GDM1 (cell line): ENCODE measurements at places on chromosomes 7 and 10.

DNA sequence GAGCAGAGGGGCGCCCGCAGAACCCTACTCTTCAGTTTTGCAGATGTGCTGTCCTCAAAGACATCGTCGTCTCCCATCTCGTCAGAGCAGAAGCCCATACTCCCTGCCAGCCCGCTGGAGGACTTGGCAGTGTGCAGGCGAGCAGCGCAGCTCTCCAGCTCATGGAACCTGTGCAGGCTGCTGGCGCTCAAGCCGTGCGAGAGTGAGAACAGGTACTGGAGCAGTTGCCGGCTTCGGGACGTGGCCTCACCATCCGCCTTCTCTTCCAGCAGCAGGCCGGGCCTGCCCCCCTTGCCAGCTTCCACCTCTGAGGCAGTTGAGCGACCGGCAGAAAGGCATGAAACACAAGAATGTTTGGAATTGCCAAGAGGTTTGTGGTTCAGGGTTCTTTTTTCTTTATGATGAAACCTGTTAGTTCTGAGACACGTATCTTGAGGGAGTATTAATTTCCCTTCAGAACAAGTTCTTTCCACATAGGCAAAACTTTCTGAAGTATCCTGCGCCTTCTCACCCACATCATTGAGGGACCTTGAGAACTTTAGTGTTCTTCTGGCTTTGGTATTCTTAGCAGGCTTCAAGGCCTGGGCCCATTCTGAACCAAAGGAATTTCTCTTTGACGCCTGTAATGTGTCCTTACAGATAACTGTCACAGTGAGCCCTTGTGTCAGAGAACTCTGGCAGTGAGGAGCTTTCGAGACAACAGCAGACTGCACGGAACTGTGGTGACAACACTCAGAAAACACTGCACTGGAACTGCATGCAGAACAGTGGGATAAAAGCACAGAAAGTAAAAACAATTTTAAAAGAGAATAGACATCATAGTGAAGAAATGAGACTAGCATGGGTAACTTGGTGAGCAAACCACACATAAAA, 89.5 kb downstream of the ALOX5 start:
- DNase-seq, result no peak

- DNase-seq, result no peak
Measured at GRCh38 chr7:130996833-130997231, 262.8 kb upstream of the KLF14 start.

DNA sequence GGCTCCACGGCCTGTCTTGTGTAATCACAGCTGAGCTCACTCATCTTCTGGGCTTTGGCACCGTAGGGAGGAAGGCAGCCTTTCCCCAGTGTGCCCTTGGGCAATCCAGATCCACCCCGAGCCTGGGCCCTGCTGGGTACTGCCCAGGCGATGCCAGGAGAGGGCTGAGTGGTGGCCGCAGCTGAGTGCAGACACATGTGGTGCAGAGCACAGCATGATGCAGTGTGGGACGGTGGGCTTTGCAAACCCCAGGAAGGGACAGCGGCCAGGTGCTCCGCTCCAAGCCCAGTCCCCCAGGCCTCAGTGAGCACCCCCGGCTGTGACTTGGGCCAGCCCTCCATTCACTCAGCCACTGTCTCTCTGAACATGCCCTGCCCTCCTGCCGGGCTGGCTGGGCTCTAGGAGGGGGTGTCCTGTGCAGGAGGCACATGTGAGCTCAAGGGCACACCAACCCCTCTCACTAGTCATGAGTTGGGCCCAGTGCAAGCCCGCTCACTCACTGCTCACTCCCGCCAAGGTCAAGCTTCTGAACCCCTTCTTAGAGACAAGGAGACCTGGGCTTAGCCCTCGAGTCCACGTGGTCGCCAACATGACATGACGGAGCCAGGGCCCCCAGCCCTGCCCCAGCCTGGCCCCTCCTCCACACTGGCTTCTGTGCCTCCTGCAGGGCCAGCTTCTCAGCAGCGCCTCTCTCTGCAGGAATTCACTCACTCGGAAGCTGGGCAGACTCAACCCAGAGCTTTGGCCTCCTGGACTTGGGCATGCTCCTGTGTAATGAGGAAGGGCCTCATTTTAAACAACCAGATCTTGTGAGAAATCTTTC, 77.5 kb upstream of the INSIG1 start:
- no peak for DNase-seq

GRCh38 chr7:148625342-148625741, 34.8 kb downstream of the C7orf33 start:
- DNase-seq, result no peak

GRCh38 chr10:52979295-52979990, 206.9 kb upstream of the MBL2 start:
- DNase-seq, result no peak

GRCh38 chr10:33703501-33704213, 369.2 kb upstream of the NRP1 start:
- DNase-seq, result no peak

DNA sequence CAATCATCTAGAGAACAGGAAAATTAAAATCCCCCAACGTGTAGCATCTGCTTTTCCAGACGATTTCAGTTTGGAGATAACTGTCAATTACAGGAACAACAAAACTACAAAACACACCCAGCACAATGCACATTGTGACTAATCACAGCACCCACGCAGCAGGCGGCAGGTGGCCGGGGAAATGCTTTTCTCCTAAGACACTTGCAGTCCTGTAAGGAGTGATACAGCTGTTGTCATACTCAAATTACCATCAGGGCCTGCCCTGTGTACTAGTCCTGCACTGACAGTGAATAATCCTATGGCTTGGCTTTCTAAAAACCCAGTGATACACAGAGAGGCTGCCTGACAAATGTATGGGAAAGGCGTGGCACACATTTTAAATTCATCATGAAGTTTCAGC, 37.8 kb downstream of the COBL start:
- no peak for DNase-seq

DNA sequence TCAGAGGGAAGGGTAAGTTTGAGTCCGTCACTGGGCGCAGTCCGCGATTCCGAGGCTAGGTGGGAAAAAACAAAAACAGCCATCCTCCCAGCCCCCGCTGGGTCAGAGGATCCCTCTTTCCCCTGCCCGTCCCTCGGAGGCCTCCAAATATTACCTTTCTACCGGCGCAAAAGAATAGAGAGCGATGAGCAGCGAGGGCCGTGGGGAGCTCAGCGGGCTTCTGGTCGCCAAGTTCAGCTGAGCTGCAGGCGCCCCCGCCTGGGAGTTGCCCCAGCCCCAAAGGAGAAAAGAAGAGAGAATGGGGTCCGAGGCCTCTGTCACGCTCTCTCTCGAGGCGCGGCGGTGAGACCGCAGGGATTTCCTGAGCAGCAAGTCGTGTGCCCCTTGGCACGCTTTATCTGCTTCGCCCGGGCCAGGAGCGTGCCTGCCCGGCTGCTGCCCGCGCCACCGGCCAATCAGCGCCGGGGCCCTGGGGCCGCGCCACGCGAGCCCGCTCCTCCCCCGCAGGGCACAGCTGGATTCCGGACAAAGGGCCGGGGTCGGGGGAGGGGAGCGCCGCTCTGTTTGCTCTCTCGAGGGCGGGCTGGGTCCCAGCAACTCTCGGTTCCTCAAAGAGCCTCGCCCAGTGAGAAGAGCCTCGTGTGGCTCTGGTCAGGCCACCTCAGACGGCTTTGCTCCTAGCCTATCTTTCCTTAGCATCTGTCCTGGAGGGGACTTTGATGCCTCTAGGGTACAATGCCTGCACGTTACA, at the start of gene NEUROG3:
TSS of gene NEUROG3 (minus strand) at position 367 of the 751 bp plus-strand sequence. CDS start 379 bp downstream, outside the sequence.
- no peak for DNase-seq

DNA sequence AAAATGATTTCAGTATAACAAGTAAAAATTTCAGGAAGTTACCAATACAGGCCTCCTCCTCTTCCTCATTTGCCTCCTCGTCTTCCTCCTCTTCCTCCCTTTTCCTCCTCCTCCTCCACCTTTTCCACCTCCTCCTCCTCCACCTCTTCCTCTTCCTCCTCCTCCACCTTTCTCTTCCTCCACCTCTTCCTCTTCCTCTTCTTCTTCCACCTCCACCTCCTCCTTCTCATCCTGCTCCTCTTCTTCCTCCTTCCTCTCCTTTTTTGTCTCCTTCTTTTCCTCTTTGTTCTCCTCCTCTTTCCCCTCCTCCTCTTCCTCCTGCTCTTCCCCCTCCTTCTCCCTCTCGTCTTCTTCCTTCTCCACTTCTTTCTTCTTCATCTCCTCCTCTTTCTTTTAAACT, 94.4 kb upstream of the SFMBT2 start:
- DNase-seq, result no peak

GRCh38 chr7:897086-897485, 20.7 kb downstream of the GET4 start:
- no peak for DNase-seq

- DNase-seq, result no peak
Measured at GRCh38 chr10:101935431-101935830, 91.8 kb upstream of the KCNIP2 start.

DNA sequence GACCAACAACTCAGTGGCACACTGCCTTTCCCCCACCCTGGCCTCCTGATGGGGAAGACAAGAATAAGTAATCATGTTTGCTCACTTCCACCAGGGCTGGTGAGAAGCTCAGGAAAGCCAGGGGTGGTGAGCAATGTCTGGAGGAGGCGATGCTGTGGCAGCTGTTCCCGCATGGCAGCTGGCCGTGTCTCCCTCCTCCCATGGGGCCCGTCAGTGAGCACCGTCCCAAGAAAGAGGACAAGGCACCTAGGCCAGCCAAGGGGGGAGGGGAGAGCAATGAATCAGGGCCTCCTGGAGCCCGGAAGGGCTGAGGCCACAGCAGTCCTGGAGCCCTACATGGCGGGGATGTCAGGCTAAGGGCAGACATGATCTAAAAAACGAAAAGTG, 69.2 kb upstream of the INSIG1 start:
- no peak for DNase-seq

DNA sequence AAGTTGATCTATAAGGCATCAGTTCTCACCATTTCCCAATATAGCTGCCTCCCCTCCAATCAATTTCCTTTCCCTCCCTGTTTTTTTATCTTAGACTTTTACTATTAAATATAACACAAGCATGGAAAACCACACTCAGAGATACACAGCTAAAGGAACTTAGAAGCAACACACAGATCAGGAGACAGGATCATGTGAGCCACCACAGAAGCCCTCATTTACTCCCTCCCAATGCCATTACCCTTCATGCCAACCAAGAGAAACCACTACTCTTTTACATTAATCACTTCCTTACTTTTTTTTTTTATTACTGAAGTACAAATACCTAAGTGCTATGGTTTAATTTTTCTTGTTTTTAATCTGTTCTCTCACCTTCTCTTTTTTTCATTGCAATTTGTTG, 33.0 kb downstream of the COG5 start:
- DNase-seq, result no peak

GRCh38 chr7:45202625-45203024, 45.0 kb downstream of the RAMP3 start:
- DNase-seq, result no peak

- DNase-seq, result no peak
Measured at GRCh38 chr10:86255405-86256251, 111.0 kb downstream of the GRID1 start.

DNA sequence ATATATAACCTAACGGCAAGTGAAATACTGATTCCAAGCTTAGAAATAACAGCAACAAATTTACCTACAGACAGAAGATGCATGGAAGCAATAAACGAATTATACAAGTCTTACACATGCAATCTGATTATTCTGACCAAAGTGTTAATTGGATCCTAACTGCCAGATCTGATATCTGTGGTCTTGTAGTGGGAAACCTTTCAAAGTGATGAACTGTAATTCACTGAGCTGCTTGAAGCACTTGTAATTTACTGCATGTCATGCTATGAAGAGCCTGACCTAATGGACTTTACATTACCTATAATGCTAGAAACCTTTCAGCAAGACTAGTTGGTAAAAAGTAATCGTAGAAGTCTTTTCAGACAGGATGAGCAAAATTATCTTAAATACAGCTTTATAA, 205.6 kb downstream of the FOXP2 start:
- DNase-seq, result no peak

- DNase-seq, result peak; percentile 27
Measured at GRCh38 chr7:129122751-129123509, 21.6 kb upstream of the TSPAN33 start.

- no peak for DNase-seq
Measured at GRCh38 chr10:6738112-6738768, 158.2 kb upstream of the PRKCQ start.

- DNase-seq, result no peak
Measured at GRCh38 chr10:71517298-71518169, 120.8 kb downstream of the CDH23 start.

GRCh38 chr7:1562116-1562515, 6.1 kb upstream of the TMEM184A start:
- no peak for DNase-seq

DNA sequence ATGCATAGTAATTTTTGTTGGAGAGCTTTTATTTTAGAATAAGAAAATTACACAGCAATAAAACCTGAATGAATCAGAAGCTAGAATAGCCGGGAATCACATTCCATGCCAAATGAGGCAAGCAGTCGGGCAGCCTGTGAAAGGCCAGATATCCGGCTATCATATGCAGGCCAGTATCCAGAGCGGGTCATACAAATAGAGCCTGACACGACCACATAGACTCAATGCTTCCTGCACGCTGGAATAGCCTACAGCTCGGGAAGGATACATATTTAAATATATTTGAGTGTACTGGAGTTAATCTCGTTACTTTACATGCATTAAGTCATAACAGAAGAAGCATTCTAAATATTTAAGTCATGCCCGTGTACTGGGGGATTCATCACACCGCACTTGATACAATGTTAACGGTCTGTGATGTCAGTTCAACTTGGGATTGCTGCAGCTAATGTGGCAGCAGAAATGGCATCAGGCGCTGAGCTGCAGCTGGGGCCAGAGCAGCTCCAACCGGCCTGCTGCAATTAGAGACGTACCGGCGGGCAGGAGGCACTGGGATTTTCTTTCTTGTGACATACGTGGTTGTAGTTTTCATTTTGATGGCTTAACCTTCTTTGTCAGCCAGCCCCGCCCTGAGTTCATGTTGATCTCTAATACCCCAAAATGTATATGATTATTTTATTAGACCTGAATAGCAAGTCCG, 112.0 kb downstream of the EBF3 start:
- DNase-seq, result no peak

DNA sequence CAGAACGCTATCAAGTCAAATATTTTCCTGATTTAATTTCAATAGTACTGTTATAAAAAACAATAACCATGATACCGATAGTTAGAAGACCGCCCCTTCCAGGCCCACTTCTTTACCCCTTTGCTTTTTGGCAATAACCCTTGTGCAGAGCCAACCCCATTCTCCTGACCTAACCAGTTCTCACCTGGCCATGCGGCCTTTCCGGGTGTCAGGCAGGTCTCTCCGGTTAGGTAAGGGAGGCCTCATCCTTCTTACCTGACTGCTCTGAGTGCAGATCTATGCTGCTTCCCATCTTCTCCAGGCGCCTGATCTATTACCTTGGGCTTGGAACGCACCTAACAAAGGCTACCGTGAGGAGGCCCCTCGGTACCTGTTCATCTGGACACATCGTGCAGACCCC, 26.6 kb downstream of the ZMIZ1 start:
- DNase-seq, result no peak

DNA sequence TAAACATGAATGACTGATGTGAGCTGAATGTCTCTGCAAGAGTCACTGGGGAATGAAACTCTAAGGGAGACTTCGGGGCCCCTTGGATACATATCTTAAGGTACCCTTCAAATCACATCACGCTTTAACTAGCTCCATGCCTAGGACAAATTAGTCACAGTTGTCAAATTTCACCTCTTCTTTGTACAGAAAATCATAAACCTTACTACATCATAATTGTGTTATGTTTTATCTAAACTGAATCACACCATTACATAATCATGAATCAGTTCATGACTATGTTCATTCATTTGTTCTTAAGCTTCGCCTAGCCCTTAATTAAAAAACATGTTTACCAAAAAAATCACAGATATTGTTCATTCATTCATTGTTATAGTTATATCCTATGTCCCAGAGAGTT, 2.1 kb upstream of the SLC13A1 start:
- DNase-seq, result no peak

GRCh38 chr10:18066947-18067346, 73.3 kb upstream of the CACNB2 start:
- no peak for DNase-seq
